ENCODE measurements at places on chromosomes 16 and 17.

DNA sequence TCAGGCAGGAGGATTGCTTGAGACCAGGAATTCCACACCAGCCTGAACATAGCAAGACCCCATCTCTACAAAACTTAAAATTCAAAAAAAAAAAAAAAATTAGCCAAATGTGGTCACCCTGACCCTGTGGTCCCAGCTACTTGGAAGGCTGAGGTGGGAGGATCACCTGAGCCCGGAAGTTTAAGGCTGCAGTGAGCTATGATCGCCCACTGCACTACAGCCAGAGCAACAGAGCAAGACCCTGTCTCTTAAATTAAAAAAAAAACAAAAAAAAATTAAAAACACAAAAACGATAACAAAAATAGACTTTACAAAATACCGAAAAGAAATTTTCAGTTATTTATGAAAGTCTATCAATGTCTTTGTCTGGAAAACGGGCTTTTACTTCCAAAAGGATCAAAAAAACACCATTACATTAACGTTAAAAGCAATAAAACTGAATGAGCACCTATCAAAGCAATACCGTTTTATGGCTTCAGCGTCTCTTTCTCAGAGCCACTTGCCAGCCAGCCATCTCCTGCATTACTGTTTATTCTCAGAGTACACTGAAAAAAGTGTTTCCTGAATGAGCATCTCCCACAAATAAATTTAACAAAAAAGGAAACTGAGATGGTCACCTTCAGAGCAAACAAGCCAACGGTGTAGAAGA is 6.1 kb downstream of the USP7 start:
- DNase-seq, result no peak

DNA sequence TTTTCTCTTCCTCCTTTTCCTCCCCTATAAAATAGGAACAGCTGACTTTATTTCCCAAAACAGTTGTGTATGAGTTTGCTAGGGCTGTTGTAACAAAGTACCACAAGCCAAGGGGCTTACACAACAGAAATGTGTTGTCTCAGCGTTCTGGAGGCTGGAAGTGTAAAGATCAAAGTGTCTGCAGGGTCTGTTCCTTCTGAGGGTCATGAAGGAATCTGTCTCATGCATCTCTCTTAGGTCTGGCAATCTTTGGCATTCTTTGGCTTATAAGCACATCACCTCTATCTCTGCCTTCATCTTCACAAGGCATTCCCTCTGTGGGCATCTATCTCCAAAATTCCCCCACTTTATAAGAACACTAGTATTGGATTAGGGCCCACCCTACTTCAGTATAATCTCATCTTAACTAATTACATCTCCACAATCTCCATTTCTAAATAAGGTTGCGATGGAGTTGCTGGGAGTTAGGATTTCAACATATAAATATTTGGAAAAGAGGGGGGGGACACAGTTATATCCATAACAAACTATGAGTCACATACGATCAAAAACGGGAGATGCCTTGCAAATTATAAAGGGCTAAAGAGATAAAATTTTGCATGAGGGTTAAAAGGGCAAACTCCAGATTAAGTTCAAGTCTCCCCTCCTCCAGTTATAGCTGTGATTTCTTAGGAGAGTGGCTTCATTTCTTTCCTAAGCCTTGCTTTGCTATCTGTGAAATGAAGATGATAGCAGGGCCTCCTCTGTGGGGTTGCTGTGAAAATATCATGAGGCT is 109.7 kb downstream of the VAT1L start:
- no peak for DNase-seq

- DNase-seq, result no peak
These were observed 10.7 kb downstream of the CLUAP1 start for GRCh38 chr16:3511286-3512180.

- DNase-seq, result no peak
These were observed 356.3 kb downstream of the HAPSTR1 start for GRCh38 chr16:9447699-9448098.

- no peak for DNase-seq
These were observed 1026.4 kb downstream of the KCNJ18 start for GRCh38 chr17:22718689-22719088.

GRCh38 chr16:19935694-19936093 is 51.0 kb upstream of the GPRC5B start:
- DNase-seq, result no peak

- DNase-seq, result no peak
These were observed 4.3 kb upstream of the SLFN11 start for GRCh38 chr17:35377706-35378105.

DNA sequence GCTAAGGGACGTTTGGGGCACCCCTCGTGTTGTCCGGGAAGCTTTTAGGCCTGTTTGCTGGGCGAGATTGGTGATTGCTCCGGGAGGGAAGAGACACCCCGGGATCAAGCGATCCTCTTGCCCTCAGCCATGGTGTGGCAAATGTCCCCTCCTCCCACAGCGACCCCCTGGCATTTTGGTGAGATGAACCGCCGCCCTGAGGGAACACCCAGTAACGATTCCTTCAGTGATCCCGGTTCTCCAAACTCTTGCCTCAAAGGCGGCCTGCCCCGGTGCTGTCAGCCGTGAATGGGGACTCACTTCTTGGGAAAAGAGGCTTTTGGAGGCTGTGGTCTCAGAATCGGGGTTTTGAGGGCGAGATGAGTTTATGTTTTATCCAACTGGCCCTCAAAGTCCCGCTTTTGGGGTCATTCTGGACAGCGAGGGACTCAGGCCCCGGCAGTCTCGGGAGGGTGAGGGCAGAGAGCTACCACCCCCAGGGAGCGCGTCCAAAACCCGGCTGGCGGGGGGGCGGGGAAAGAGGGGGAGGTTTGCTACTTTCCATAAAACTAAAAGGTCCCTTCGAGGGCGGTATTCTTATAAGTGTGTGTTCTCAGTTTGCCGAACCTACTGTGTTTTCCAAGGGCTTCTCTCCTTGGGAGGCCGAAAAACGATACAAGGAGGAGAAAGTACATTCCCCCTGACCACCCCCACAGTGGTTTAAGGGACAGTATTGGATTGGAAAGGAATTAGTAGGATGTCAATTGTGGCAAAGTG is 232.7 kb downstream of the MRTFB start:
- DNase-seq, result no peak

DNA sequence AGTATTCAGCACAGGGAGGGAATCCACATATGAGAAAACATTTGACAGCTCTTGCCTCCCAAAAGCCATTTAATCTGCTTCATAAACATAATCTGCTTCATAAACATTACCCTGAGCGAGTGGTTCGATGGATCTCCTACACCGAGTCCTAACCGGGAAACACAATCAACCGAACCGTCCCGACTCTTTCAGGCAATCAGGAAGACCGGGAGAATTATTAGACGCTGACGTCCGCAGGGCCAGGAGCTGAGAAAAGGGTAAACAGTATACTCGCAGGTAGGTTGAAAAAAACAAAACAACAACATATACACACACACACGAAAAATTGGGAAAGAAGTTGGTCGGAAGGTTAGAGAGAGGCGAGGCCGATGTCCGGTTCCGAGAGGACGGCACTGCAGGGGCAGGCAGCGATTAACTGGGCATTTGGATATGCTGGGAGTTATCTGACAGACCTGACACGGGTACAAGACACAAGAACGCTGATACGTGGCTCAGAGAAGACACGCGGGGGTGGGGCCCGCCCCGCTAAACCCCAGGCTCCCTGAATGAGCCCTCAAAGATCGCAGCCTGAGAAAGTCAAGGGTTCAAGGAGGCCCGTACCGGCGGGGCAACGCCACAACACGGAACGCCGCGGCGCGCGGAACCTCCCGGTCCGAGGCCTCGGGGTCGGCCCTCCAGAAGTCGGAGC is 585 bp downstream of the AP1G1 start:
- DNase-seq, result no peak

- peak; percentile 89 for DNase-seq
These were observed 17.8 kb upstream of the CIBAR2 start for GRCh38 chr16:85129876-85130704.

GRCh38 chr16:11673091-11674000 is 5.1 kb downstream of the SNN start:
- no peak for DNase-seq

- DNase-seq, result no peak
These were observed 495.6 kb upstream of the CDH11 start for GRCh38 chr16:65617421-65617820.

DNA sequence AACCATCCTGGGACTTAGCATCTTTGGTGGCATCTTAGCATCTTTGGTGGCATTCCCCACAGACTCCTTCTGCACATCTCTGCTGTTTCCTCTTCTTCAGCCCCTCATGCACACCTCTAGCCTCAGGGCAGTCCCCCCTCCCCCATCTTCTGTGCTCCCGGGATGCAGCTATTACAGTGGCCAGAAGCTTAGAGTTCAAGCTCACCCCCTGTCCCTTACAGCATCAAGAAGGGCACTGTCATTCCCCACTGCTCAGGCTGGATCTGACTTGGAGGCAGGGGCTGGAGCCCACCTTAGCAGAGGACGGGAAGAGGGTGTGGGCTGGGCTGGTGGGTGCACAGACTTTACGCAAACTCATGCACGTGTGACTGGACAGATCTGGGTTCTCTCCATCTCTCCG is 650 bp downstream of the EPN3 start:
- no peak for DNase-seq

- no peak for DNase-seq
These were observed 12.5 kb downstream of the SLC7A5 start for GRCh38 chr16:87856791-87857228.

- DNase-seq, result no peak
These were observed 93.1 kb upstream of the TMEM97 start for GRCh38 chr17:28225867-28226266.

GRCh38 chr17:10205549-10206185 is 7.3 kb upstream of the GAS7 start:
- no peak for DNase-seq

- DNase-seq, result no peak
These were observed 712 bp upstream of the SPECC1 start for GRCh38 chr17:20008242-20009051.

- no peak for DNase-seq
These were observed 103.3 kb upstream of the CIBAR2 start for GRCh38 chr16:85215478-85216118.

GRCh38 chr17:65055280-65055707 is 1.2 kb downstream of the GNA13 start:
- no peak for DNase-seq

DNA sequence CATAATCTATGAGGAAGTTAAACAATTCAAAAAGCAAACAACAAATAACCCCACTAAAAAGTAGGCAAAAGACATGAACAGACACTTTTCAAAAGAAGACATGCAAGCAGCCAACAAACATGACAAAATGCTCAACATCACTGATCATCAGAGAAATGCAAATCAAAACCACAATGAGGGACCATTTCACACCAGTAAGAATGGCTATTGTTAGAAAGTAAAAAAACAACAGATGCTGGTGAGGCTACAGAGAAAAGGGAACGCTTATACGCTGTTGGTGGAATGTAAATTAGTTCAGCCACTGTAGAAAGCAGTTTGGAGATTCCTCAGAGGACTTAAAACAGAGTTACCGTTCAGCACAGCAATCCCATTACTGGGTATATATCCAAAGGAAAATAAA is 24.4 kb downstream of the TNFRSF13B start:
- no peak for DNase-seq

- DNase-seq, result peak; percentile 62
These were observed 147.9 kb upstream of the MON1B start for GRCh38 chr16:77043076-77043475.

GRCh38 chr17:68346448-68346847 is 55.2 kb downstream of the ARSG start:
- no peak for DNase-seq

- DNase-seq, result no peak
These were observed 1.0 kb downstream of the MAP2K4 start for GRCh38 chr17:12021623-12022140.

GRCh38 chr17:73536700-73537605 is 107.3 kb downstream of the SDK2 start:
- no peak for DNase-seq

GRCh38 chr16:50254072-50254471 is 12.3 kb upstream of the ADCY7 start:
- no peak for DNase-seq

GRCh38 chr16:89570342-89570923 is 5.1 kb upstream of the CPNE7 start:
- no peak for DNase-seq

DNA sequence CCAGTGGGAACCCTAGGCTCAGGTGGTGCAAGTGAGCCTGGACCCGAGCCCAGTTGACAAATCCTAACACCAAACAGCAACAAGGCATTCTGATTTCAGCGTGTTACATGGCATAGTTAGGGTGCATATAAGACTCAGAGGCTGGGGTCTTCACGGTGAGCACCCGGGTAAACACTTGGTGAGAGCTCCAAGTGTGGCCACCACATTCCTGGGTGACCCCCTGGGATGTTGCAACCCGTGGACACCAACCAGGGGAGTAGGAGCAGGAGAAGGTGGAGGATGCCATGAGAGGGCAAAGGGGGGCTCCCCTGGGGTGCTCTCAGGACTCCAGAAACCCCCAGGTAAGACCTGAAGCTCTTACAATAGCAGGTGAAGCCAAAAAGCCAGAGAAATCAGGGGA is 69.9 kb upstream of the CDH5 start:
- DNase-seq, result no peak
